ENCODE measurements at places on chromosomes 4 and X.

DNA sequence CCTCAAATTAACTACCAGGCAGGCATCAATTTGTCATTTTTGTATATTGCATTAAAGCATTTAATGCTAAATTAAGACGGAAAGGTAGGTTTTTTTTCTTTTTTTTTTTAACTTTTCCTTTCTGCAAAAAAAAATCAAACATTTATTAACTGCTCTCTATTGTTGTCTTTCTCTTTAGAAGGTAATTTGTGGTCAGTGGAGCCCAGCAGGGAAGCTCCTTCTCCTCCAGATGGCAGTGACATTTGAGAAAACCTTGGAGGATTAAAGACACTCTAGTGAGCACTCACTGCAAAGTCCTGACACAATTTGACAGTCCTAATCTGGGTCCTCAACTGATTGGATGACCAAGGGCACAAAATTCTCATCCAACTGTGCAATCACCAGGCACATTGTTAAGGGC, 102.4 kb downstream of the SLIT2 start:
- no peak for ATAC-seq

DNA sequence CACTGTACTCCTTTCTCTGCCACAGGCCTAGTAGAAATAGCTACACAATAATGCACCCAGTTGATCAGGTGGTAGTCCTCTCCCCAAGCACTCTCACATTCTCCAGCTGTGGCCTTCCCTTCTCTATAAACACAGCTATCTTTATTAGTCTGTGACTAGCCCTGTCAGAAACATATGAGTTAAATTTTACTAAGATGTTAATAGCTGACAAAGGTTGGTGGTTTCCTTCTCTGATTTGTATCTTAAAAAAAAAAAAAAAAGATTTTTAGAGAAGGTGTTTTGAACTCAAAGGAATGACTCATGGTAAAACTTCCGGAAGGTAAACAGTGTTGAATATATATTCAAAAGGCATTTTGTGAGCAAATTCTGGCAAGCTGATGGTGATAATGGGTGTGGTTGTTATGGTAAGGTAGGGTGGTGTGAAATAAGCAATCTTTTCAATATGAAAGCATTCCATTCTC, 327.4 kb downstream of the PPP3CA start:
- ATAC-seq: peak; percentile 69

GRCh38 chrX:38045538-38046096, 39.3 kb downstream of the SYTL5 start:
- ATAC-seq: no peak

DNA sequence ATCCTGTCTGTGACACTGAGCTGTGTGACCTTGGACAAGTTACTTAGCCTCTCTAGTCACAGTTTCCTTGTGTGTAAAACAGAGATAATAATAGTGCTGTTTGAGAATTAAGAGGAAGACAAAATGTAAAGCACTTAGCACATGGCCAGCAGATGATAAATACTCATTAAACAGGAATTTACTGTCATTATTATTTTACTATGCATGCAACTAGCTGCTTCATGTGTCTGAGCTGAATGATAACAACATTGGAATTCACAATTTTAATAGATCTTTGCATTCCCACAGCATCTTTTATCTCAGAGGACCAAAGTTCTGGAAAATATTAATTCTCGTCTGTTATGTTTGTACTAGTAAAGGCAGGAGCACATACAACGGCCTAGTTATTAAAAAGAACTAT, 79.2 kb upstream of the TET2 start:
- ATAC-seq: no peak

DNA sequence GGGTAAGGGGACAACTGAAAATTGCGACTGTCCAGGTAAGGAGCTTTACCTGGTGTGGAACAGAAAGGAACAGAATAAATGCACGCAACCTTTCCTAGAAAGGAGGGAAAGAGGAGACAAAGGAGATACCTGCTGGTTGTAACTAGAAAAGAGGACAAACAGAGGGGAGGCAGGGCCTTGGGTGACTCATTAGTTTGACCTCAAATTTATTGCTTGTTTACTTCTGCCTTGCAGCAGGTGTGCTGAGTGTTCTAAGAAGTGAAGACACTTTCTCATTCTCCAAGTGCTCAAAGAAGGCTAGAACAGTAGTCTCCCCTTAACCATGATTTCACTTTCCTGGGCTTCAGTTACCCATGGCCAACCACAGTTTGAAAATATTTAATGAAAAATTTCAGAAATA, 123.1 kb upstream of the BOD1L1 start:
- no peak for ATAC-seq

DNA sequence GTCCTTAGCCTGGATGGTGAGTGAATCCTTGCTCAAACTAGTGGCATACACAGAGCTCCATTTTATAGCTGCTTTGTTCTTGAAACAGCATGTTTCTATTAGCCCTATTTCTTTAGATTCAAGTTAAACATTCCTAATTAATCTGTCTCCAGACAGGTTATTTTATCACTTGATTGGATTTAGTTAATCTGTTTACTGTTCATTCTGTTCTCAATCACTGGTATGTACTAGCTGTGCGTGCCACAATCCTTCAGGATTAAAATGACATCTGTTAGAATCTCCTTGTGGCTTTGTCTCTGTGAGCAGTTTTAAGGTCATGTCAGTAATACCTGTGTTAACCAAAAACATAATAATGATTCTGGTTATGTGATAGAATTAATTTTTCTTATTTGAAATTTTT, 36.5 kb downstream of the PTPN13 start:
- ATAC-seq: no peak

DNA sequence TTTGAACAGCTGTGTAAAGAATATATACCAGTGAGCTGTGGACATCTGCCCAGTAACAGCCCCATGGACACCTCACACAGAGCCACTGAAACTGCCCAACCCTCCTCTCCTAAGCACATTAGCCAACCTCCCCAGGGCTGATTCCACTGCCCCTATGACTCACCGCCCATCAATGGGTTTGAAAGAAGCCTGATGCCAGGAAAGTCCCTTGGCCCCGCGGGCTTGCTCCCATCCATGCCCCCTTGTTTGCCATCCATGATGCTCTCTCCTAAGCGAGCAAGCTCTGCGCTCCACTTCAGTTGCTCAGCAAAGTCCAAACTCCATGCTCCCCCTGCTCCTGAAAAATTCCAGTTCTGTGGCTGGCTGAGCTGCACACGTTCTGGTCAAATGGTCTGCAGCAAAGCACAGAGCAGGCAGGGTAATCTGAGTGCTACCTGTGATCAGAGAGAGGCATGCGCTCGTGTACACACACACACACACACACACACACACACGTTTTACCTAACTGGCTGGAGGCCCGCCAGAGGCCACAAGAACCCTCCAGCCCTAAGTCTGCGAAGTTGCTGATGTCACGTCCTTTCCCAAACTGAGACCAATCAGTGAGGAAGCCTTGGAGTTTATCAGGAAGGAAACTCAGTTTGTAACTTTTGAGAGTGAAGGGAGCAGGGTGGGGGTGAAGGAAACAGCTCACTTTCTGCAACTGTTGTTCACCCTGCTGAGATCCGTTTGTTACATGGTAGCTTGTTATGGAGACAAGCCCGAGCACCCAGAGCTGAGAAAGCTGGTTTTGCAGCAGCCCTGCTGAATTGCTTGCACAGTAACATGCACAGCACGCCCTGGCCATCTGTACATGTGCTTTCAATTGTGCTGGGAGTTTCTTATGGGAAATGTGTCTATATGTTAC, at the start of gene ASB9:
Gene ASB9 (minus strand): TSS at position 466 of the 904 bp plus-strand sequence. CDS start 209 bp downstream, at position 257.
- ATAC-seq: peak; percentile 73

DNA sequence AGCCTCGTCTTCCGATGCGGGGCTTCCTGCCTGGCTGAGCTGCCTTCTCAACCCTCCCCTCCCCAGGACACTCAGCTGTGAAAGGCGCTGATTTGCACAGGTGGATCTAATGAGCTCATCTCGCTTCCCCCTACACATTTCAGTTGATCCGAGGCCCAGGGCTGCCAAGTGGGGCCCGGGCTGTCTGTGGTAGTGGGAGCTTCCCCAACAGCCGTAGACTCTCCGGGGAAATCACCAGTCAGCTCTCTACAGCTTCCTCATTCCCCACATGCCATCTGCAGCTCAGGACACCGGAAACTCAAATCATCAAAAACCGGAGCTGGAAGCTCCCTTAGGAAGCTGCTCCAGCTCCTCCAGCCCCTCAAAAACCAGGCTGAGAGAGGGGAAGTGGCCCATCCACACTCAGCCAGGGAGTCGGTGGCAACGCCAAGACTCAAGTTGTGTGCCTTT, 56.2 kb downstream of the SMIM20 start:
- ATAC-seq: no peak

DNA sequence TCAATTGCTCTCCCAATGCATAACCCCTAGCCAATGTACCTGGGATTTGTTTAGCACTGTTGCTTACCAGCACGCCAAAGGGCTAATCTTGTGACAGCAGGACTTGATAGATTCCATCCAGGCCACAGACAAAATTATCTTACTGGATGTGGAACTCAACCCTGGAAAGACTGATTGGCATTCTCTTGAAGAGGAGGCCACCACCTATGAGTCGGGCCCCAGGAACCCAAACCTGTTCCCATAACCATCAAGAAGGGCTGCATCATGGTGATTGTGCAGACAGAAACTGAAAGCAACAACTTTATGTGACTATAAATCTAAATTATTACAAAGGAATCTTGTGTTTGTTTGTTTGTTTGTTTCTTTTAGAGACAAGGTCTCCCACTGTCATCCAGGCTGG, 19.9 kb upstream of the TMEM255A start:
- no peak for ATAC-seq

- ATAC-seq: no peak
Observed at GRCh38 chr4:180680305-180680704, 1562.9 kb upstream of the TENM3 start.

DNA sequence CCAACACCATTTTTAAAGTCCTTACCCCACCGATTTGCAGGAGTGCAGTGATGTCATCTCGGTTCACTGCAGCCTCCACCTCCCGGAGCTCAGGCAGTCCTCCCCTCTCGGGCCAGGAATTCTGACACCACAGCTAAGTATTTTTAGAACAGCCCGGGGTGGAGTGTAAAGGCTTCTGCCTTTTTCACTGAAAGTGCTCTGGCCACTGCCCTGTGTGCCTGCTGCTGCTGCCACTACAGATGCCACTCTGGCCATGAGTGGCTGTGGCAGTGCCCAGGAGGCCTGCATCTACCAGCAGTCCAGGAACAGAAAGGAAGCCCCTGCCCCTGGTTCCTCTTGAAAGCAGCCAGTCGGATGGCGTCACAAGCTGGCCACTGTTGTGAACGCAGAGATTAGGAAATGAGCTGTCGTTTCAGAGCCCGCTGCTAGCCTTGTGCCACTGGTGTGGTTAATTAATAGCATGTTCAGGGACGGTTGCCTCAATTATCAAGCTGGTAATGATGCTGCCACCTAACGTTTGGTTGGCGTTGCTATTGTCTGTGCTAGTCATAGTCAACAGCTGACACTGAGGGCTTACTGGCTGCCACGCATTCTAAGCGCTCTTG, 23.6 kb upstream of the TBC1D14 start:
- ATAC-seq: peak; percentile 42

DNA sequence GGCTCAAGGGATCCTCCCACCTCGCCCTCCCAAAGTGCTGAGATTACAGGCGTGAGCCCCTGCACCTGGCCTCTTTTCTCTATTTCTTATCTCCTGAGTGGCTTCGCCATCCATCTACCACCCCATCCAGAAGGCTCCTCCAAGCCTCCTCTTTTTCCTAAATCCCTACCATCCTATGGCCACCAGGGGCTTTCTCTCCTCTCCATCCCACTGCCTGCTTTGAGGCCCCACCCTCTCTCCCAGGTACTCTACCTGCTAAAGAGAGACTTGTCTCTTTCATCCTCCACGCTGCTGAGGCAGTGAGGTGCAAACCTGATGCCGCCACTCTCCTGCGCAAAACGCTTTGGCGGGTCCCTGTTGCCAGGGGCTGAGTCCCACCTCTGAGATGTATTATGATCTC, 7.0 kb downstream of the RS1 start:
- ATAC-seq: no peak

GRCh38 chr4:100539706-100540105, 21.9 kb upstream of the EMCN start:
- ATAC-seq: peak; percentile 69

- ATAC-seq: no peak
Observed at GRCh38 chr4:143185253-143186107, 763 bp downstream of the USP38 start.

- ATAC-seq: no peak
Observed at GRCh38 chr4:130478406-130478805, 1382.5 kb downstream of the C4orf33 start.

DNA sequence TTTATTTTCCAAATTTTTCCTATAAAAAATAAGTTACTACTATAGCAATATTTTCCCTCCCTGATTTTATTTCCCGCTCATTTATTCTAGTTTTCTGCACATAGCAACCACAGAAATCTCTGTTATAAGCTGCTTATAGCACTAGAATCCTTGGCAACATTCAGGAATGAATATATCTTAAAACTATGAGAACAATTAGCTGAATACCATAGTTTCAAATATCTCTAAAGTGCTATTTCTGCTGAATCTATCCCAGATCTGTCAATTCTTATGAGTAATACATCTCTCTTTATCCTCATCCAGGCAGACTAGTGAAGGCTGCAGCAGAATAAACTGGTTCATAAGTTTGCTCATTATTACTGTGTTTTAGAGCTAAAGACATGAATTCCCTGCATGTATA, 622.9 kb upstream of the DIPK2B start:
- no peak for ATAC-seq

Data from activated T-helper 17 cell treated with anti-CD3 and anti-CD28 coated beads, Interleukin-2, amount 50 U/mL, for 72 hours (primary cell).